Type B pancreatic cell (in vitro differentiated cells): ENCODE measurements at places on chromosomes 16 and 17.

GRCh38 chr17:9146064-9146463 is 124.8 kb downstream of the NTN1 start:
- no peak for DNase-seq

- DNase-seq = no peak
These were observed 7.6 kb downstream of the KRT24 start for GRCh38 chr17:40695874-40696472.

- no peak for DNase-seq
These were observed 27.5 kb downstream of the GSE1 start for GRCh38 chr16:85640585-85640984.

DNA sequence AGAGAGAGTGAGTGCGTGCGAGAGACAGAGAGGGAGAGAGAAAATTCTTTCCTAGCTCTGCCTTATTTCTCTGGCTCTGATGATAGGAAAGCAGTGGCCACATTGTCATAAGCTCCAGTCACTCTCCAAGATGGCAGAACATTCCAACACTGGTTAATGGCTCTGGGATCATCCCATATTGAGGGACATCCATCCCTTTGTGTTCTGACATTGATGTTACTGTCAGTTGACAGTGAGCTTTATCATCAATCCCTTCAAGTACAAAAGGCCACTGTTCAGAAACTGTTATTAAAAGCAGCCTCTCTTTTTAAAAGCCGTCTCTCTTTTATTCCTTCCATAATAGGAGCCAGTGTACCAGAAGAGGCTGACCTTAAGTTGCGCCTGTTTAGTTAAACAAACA is 1084.9 kb upstream of the RBFOX1 start:
- DNase-seq = no peak
